ENCODE measurements at places on chromosomes 4 and X.

DNA sequence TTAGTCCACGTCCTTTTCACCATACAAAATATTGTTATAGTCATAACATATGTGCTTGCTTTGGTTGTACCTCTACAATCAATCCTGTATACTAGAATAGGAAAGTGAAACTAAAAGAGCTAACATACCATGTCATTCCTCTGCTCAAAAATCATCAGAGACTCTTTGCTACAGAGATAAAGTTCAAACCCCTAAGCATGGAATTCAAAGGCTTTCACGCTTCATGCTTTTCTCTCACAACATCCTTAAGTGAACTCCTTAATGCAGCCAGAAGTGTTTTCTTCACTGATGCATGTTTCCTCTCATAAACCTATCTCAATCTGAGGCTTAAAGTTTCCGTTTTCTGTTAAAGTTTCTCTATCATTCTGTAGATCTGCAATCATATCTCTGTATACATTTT, 744.6 kb upstream of the IGFBP7 start:
- no peak for DNase-seq

- no peak for DNase-seq
These were observed 28.9 kb upstream of the LRBA start for GRCh38 chr4:151043803-151044515.

DNA sequence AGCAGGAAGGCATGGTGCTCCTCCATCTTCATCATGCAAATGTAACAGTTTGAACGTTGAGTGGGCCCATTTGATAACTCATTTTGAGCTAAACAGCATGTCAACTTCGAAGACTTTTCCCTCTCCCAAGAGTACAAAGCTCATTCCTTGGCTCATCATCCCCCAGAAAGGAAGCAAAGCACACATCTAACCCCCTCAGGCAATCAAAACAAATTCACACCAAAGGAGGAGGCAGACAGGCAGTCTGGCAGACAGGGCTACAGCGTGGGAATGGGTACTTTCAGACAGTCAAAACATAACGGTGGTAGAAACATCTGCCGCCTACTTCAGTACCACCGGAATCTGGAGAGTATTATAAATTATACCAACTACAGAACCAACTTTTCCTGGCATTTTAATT, 81.7 kb downstream of the PCDH19 start:
- DNase-seq: no peak

DNA sequence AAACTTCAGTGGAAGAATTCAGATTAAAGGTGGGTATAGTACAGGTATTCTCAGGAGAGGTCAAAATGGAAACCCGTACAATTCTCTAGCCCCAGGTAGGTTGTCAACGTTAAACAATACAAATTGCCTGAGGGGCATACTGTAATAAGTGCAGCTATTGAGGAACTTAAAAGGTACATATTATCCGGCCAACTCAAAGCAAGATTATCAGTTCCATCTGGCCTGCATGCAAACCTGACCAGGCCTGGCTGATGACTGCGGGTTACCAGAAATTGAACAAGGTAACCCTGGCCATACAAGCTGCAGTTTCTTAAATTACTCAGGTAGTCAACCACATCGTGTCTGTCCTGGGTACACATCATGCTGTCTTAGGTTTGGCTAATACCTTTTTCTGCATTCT, 12.3 kb upstream of the ZNF630 start:
- no peak for DNase-seq

GRCh38 chr4:147311956-147312355, 168.9 kb upstream of the EDNRA start:
- DNase-seq: no peak

DNA sequence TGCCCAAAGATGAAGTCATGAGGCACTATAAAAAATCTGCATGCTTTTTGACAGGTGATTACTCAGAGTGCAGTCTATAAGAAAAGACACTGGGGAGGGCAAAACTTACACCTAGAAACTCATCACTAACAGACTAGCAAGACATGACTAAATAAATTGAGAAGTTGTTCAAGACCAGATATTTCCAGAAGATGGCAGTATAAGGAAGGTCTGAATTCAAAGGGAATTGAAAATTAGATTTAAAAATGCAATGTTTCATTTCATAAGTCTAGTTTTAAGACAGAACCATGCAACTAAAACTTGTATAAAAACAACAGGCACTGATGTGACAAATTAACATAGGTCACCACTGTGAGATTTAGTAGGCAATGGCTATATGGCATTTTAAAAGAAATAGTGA, 232.5 kb upstream of the POF1B start:
- DNase-seq: no peak

DNA sequence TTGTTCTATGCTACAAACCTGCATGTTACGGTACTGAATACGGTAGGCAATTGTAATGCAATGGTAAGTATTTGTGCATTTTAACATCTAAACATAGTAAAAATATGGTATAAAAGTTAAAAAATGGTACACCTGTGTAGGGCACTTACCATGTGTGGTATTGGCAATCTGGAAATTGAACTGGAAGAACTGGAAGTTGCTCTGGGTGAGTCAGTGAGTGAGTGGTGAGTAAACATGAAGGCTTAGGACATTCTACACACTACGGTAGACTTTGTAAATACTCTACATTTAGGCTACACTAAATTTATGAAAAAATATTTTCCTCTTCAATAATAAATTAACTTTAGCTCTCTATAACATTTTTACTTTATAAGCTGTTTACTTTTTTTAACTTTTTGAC, 78.9 kb downstream of the RRAGB start:
- no peak for DNase-seq

DNA sequence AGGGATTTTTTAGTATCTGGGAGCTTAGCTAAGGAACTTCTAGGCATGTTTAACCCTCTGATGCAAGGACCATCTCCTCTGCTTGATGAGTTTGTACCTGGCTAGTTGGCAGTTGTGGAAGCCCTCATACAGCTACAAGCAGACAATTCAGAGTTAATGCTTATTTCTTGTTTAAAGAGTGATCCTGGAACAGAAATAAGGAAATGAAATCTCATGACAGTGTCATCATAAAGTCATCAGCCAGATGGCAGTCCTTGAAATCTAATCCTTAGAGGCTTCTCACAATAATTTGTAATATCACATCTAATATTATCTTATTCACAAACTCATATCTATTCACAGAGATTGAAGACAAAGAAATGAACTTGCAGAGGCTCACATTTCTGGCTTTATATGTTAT, 581.6 kb upstream of the FTHL17 start:
- DNase-seq: no peak

DNA sequence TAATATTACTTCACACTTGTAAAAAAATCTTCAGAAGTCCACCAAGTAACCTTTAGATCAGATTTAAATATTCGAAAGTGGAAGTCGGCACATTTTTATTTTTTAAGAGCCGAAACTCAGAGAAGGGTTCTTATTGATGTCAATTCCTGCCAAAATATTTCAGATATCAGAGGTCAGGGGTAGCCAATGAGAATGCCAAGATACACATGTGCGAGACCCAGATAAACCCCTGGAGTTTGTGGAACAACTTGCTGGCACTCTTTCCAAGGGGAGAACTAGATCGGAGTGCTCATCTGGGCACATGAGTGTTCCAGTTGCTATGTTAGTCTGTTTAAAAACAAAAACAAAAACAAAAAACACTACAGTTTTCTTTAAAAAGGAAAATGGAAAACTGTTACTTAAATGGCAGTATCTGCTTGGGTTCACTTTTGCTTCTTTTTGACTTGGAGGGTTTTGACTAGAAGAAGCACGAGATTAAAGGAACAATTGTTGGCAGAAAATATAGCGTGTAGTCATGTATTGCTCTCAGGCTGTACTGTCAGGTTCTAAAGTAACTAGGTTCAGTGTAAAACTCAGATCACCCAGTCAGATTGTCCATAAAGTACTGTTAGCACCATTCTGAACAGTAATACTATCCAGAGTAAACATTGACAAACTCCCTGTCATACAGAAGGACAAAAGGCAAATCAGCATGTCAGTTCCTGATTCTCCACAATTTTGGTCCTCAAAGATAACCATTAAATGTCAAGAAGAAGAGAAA, 188.0 kb upstream of the PACRGL start:
- no peak for DNase-seq

DNA sequence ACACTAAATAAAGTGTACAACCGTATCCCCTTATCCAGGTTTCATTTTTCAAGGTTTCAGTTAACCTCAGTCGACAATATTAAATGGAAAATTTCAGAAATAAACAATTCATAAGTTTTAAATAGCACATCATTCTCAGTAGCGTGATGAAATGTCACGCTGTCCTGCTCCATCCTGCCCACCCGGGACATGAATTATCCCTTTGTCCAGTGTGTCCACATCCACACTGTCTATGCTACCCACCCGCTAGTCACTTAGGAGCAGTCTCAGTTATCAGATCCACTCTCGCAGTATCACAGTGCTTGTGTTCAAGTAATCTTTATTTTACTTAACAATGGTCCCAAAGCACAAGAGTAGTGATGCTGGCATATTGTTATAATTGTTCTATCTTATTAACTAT, 54.7 kb downstream of the FRYL start:
- no peak for DNase-seq

- DNase-seq: no peak
These were observed 51.5 kb downstream of the DHRSX start for GRCh38 chrX:2449135-2449886.

- no peak for DNase-seq
These were observed 126.9 kb downstream of the UNC5C start for GRCh38 chr4:95421869-95422268.

- no peak for DNase-seq
These were observed 104.1 kb downstream of the UBE2K start for GRCh38 chr4:39802005-39802404.
